ENCODE measurements at places on chromosomes 2 and 18.

DNA sequence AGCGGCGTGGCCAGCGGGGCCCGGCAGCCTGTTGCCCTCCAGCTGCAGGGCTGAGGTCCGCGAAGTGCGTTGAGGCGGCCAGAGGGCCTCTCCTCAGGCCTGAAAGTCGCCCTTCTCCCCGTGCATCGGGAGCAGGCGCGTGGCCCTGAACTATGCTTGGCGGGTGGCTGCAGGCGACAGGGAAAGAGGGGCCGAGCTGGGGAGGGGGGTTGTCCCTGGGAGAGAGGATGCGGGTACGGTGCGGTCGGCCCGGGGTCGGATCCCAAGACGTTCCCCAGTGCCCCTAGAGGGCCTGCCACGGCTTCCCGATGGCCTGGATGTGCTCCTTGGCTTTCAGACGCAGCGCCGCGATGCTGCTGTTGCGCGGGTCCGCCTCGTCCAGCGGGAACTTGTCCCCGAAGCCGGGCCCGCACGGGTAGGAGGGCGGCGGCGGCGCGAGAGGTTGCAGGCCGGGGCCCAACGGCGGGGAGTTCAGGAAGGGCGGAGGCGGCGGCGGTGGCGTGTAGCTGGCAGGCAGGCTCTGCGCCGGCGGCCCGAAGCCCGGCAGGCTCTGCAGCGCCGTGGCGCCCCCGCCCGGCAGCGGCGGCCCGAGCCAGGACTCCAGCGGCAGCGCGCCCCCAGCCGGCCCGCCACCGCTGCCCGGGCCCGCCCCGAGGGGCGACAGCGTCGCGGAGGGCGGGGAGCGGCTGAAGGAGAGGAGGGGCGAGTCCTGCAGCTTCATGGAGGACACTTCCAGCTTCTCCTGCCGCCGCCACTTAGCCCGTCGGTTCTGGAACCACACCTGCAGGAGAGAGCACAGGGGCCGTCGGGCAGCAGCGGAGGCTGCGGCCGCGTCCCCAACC is 4.3 kb downstream of the RAX start:
- DNase-seq = peak; percentile 54

GRCh38 chr2:69789175-69789721 is 40.2 kb upstream of the GMCL1 start:
- DNase-seq = no peak

- no peak for DNase-seq
These were observed 159.3 kb downstream of the CYRIA start for GRCh38 chr2:16506366-16506765.

DNA sequence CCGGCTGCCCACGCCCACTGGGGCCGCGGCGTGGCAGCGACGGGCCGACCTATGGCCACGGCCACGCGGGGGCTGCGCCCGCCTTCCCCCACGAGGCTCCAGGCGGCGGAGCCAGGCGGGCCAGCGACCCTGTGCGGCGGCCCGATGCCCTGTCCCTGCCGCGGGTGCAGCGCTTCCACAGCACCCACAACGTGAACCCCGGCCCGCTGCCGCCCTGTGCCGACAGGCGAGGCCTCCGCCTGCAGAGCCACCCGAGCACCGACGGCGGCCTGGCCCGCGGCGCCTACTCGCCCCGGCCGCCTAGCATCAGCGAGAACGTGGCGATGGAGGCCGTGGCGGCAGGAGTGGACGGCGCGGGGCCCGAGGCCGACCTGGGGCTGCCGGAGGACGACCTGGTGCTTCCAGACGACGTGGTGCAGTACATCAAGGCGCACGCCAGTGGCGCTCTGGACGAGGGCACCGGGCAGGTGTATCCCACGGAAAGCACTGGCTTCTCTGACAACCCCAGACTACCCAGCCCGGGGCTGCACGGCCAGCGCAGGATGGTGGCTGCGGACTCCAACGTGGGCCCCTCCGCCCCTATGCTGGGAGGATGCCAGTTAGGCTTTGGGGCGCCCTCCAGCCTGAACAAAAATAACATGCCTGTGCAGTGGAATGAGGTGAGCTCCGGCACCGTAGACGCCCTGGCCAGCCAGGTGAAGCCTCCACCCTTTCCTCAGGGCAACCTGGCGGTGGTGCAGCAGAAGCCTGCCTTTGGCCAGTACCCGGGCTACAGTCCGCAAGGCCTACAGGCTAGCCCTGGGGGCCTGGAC is 253.2 kb downstream of the GLI2 start:
- no peak for DNase-seq

Measured in stimulated activated CD4-positive, alpha-beta T cell treated with anti-CD3 and anti-CD28 coated beads, TNF-alpha, amount 100 ng/mL, for 48 hours (primary cell).